ENCODE measurements at places on chromosomes 6 and 20.

- DNase-seq: no peak
These were observed 19.0 kb downstream of the EPB41L1 start for GRCh38 chr20:36173451-36173933.

GRCh38 chr20:50464026-50464724 is 46.0 kb upstream of the PTPN1 start:
- DNase-seq: peak; percentile 34

GRCh38 chr6:22199771-22200170 is 97.1 kb downstream of the PRL start:
- DNase-seq: no peak

GRCh38 chr6:12270551-12271230 is 19.5 kb upstream of the EDN1 start:
- DNase-seq: no peak

DNA sequence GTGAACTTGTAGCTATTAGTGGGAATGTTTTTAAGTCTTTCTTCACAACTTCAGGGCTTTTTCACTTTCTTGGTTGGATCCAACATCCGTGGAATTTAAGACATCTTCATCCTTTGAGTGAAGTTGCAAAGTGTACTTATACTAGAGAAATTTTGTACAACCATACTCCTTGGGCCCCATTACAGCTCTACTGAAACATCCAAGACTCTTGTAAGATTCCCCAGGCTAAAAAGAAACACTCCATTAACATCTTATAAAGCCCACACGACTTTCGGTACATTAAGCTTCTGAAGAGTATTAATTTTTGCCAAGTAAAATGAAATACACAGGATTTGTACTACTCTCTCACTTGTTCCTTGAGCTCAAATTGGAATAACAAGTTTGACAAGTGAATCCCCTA is 5.4 kb downstream of the PCNA start:
- no peak for DNase-seq

DNA sequence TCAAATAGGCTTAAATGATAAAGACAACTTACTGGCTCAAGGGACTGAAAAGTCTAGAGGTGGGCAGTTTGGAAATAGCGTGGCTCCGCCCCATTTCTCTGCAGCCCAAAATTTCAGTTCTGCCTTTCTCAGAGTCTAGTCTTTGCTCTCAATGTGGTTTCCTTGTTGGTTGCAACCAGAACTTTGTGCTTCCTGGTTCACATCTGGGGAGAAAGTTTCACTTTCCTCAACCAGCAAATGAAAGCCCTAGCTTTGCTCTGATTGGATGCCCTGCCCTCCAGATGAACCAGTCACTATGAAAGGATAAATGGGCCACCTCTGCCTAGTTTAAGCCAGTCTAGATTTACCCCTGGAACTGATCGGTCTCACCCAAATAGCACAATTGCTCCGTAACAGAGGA is 14.9 kb downstream of the SYCP2L start:
- DNase-seq: no peak

DNA sequence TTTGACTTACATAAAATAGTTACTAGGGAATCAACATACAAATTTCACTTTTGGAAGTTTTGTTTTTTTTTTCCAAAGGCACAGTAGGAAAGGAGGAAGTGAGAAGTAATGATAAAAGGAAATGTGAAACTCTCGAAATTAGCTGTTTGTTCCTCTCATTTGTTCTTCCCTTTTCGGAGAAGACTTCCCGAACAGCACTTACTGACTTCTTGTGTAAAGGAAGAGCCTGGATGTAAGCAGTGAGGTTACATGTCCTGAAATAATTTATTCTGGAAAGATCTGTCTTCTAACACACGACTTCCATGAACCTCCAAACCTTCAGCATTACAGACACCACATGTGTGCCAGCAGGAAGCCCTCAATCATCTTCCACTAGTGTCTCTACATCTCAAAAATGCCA is 59.1 kb downstream of the KIF16B start:
- DNase-seq: no peak

GRCh38 chr20:32449890-32450401 is 91.8 kb downstream of the ASXL1 start:
- DNase-seq: no peak

DNA sequence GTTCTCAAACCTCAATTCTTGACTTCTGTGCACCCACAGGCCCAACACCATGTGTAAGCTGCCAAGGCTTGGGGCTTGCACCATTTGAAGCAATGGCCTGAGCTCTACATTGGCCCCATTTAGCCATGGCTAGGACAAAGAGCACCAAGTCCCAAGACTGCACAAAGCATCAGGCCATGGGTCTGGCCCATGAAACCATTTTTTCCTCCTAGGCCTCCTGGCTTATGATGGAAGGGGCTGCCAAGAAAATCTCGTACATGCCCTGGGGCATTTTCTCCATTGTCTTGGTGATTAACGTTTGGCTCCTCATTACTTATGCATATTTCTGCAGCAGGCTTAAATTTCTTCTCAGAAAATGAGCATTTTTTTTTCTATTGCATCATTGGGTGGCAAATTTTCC is 1128.7 kb upstream of the ADGRB3 start:
- DNase-seq: no peak

GRCh38 chr6:169965239-169965638 is 213.8 kb downstream of the ERMARD start:
- DNase-seq: no peak

DNA sequence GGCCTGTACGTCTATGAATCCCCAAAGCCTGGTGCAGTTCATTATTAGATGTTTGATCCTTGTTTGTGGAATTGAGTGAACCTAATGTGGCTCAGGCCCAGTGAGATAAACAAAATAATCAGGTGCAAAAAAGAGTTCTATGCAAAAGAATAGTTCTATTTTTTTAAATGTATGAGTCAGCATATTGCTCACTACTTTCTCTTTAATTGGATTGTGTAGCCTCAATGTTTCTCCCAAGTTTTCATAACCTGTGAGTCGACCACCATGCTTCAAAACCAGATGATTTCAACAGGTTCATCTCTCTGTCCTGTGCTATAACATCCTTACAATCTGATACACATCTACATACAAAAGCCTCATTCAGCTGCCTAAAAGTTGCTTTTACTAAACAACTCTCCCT is 116.5 kb upstream of the HDAC2 start:
- DNase-seq: no peak

DNA sequence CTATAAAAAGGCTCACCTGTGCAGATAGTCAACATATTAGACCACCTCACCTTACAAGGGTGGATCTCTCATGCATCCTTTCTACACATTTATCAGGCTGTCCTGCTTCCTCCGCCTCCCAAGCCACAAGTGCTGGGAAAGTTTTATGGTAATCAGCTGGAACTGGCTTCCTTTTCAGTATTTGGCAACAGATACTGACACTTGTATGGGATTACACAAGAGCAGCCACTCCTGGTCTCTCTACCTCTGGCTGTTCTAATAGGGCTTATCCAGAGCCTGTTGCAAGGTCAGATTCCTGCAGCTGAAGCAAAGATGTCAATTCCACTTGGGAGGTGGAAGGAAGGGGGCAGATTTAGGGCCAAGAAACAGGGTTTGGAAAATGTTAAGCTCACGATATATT is 503 bp upstream of the GPLD1 start:
- peak; percentile 38 for DNase-seq

DNA sequence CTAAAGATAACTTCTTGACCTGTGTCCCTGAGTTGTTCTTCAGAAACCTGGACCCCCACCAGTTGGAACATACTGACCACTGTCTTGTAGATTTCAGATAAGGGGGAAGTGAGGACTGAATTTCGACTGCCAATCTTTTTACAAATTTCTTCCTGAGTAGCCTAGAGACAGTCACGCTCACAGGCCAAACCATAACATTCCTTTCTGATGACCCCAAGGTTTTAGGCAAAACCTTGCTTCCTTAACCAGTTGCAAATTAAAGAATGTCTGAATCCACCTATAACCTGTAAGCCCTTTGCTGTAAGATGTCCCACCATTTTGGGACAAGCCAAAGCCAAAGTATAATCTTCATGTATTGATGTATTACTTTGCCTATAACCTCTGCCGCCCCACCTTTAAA is 306.9 kb downstream of the LRFN2 start:
- no peak for DNase-seq

DNA sequence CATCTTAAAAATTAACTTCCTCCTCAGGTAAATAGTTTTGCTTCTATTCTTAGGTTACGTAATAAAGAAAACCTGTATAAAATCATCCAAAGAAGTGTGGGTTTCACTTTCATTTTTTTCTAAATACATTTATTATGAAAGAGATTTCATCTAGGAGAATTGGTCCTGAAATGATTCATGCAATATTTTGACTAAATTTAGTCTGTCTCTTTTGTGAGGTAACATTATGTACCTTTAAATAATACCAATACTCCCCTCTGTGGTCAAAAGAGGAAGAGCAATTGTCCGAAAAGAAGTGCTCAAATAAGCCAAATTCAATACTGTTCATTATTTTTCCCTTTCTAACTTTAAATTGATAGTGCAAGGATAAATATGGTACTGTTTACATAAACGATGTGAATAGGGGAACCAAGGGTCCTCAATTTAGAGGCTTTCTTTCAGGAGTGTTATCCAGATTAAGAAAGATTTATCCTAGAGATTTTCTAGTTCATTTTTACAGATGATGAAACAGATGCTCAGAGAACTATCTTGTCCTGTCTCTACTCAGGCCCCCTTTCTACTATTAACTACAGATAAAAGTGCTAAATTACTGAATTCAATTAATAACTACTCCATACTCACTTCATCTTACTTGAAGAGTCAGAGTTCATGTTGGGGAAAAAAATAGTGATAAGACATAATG is 26.2 kb downstream of the CYP39A1 start:
- DNase-seq: no peak

- peak; percentile 67 for DNase-seq
These were observed 110.7 kb upstream of the PHACTR1 start for GRCh38 chr6:12605888-12606345.

- DNase-seq: peak; percentile 72
These were observed 58.8 kb downstream of the REV3L start for GRCh38 chr6:111423960-111424846.

DNA sequence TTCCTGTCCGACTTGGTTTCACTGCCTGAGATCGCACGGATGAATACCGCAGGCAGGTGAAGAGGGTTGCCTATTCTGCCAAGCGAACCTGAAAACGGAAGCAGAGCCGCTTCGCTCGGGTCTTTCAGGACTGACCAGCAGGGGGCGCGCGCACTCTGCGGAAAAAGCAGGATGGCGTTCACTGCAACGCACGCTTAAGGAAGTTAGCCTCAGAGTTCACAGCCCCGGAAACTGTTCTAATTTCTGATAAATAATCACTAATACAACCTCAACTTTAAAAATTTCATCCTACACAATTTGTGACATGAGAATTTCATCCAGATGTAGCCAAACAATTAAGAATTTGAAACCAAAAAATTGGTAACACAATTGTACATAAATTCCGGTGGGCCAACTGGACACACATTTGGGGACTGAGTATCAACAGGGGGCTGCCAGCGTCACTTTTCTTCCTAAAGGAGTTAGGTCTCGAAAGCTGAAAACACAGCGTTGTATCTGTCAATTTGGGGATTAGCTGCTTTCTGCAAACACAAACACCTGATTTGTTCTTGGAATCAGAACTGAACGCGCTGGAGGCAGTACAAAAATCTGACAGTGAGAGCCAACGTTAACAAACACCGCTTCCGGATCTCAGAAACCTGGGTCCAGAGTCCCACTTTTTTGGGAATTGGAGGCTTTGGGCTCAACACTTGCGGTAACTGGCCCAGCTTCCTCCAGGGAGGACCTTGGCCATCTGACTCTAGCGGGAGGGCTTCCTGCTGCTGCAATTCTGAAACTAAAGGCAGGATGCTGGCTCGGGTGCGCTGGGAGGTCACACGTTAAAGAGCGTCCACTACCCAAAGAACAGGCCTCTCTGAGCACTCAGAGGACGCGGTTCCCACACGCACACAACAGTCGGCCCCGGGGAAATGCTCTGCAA is 8.8 kb downstream of the PXDC1 start:
- DNase-seq: peak; percentile 86

GRCh38 chr20:10553326-10553984 is 118.3 kb downstream of the SLX4IP start:
- peak; percentile 72 for DNase-seq

DNA sequence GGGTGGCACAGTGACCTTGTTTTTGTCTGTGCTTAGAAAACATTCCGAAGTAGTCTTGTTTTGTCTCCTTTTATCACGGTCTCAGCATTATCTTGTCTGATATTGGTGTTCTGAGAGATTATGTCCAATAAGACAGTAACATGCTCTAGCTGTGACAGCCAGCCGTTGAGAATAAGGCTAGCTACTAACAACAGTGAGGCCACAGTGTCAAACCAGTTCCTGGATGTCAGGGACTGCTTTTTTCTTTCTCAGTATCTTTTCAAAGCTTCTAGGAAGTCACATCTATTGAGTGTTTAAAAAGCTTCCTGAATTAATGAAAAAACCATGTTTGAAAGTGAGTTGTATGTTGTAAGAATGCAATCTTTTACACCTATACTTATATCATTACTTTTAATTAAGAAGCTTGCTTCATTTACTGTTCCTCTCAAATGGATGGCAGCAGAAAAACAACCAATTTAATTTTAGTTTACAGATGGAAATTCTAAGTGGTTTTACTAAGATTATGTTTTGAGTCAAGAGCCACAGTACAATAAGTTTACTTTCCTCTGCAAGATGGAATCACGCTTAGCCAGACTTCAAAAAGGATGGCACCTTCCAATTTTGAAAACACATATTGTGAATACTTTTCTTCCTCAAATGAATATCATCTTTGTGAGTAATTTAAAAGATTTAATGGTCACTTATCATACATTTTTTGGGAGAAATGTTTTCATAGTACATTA is 53.1 kb downstream of the MAP3K7 start:
- no peak for DNase-seq

DNA sequence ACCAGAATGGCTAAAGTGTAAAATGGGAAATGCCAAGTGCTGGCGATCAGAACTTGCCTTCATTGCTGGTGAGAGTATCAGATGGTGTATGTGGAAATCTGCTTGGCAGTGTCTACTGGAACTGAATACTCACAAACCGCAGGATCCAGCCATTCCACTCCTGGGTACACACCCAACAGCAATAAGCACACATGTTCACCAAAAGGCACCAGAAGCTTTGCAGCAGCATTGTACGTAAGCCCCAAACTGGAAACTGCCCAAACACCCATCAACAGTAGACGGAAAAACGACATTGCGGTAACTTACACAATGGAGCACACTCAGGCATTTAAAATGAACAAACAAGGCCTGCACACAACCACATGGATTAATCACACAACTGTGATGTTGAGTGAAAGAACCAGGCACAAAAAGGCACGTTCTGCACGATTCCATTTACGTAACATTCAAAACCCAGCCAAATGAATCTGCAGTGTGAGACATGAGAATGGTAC is 37.3 kb upstream of the BPIFA2 start:
- no peak for DNase-seq

DNA sequence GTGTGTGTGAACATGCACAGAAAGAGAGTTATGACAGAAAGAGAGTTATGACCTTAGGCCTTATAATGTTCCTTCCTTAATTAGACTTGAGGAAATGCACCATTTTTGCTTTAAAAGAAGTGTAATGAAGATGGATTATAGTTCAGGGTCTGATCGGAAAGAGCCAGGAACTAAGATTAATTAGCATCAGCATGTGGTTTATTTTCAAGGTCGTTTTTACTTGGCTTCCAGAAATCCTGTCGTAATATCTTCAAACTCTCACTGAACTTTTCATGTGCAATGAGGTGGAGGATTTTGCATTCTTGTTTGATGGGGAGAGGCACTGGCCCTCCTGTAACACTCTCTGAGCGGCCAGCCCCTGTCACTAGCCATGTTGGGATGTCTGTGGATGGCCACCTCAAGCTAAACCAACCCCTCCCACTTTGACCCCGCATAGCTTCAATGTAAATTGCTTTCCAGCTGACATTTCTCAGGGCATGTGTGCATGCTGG is 116.8 kb downstream of the CDC5L start:
- DNase-seq: no peak

- no peak for DNase-seq
These were observed 223.7 kb downstream of the NKAIN2 start for GRCh38 chr6:124027392-124027791.

- no peak for DNase-seq
These were observed 561.8 kb upstream of the RNF217 start for GRCh38 chr6:124400261-124400999.

Measured in prostate gland (tissue), 2 donors.